ENCODE measurements at places on chromosomes 11 and 22.

- DNase-seq, result no peak
Measured at GRCh38 chr11:103384652-103385051, 275.4 kb downstream of the DYNC2H1 start.

- DNase-seq, result peak; percentile 49
Measured at GRCh38 chr11:102323542-102324251, 6.4 kb downstream of the BIRC3 start.

DNA sequence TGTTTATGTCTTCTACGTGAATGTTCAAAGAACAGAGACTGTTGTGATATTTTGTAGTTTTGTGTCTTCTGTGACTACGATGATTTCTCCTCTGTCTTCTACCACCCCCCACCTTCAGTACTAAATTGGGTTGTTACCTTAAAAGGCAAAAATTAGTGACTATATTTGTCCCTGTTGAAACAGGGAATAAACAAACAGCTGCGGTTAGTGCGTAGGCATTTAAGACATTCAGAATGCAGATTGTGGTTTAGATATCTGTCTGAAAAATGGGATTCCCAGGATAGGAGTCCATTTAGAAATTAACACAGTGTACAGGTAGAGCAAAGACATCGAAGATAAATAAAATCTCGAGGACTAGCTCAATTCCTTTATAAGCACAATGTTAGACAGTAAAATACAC is 15.6 kb upstream of the ARHGAP42 start:
- DNase-seq, result no peak

GRCh38 chr11:1647901-1648652 is 18.5 kb downstream of the KRTAP5-5 start:
- no peak for DNase-seq

DNA sequence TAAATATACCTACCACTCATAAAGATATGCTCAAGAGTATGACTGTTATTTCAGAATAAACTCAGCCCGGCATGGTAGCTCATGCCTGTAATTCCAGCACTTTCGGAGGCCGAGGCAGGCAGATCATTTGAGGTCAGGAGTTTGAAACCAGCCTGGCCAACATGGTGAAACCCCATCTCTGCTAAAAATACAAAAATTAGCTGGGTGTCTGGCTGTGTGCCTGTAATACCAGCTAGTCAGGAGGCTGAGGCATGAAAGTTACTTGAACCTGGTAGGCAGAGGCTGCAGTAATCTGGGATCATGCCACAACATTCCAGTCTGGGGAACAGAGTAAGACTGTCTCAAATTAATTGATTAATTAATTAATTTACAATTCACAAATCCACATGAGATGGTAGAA is 208.2 kb upstream of the PDGFD start:
- no peak for DNase-seq

DNA sequence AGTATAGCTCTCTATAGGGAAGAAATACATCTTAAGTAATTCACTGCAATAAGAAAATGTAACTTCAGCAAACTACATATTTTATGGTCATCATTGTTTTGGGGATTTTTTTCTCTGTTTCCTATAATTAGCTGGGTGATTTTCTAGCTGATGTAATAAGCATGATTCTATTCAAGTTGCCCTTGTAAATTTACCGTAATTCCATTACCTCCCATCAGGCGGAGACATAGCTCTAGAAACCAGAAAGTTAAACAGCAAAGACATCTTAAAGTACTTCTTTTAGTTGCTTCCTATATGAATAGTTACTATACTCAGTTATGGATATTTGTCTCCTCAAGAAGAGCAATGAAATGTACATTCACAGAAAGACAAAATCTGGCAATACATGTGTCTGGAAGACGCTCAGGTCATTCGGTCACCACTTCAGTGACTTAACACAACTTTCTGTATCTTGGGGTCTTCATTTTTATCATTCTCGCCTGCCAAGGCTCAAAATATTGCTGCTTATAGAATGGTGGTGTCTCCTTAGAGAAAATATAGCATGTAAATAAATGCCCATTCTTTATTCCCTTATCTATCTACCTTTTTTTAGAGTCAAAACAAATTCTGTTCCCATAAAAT is 239.9 kb upstream of the ZC3H12C start:
- peak; percentile 29 for DNase-seq

DNA sequence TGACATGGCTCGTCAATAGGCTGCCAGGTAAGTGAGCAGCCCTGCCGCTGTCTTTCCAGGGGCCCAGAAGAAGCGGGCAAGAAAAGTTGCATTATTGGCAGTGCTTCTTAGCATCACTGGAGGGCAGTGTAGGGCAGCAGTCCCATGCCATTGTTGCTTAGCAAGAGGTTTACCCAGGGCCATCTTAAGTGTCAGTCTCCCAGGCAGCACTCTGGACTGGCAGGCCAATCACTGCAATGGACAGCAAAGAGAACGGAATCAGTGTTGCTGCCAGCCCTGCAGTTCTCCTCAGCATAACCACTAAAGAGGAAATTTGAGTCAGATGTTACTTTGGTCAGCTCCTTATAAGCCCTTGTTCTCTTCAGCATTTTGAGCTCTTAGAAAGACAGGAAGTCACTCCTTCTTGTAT is 13.4 kb upstream of the GRK2 start:
- no peak for DNase-seq

- no peak for DNase-seq
Measured at GRCh38 chr11:74672332-74672955, 58.8 kb downstream of the CHRDL2 start.

- no peak for DNase-seq
Measured at GRCh38 chr11:68652683-68653156, 31.6 kb upstream of the GAL start.

- no peak for DNase-seq
Measured at GRCh38 chr11:66559866-66560676, 8.3 kb downstream of the CTSF start.

DNA sequence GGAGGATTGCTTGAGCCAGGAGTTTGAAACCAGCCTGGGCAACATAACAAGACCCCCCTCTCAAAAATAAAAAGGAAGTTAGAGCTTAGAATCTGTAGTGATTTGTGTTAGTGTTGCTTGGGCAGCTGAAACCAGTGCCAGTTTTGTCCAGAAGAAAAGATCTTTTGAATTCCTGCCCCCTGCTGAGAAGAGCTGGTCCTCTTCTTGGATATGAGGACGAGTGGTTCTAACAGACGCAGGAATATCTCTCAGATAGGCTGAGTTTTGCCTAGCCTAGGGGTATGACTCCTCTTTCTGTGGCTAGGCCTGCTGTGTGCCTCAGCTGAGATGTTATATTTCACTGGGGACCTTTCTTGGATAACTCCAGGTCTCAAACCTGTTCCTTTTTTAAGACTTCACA is 102.8 kb downstream of the STIM1 start:
- DNase-seq, result no peak

DNA sequence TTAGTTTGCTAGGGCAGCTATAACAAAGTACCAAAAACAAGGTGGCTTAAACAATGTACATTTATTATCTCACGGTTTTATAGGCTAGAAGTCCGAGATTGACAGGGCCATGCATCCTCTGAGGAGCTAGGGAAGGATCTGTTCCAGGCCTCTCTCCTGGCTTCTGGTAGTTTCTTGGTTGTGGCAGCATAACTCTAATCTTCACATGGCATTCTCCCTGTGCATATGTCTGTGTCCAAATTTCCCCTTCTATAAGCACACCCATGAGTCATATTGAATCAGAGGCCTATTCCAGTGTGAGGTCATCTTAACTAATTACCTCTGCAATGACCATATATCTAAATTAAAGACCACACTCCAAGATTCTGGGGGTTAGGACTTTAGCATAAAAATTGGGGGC is 31.3 kb upstream of the MMP13 start:
- DNase-seq, result peak; percentile 3

DNA sequence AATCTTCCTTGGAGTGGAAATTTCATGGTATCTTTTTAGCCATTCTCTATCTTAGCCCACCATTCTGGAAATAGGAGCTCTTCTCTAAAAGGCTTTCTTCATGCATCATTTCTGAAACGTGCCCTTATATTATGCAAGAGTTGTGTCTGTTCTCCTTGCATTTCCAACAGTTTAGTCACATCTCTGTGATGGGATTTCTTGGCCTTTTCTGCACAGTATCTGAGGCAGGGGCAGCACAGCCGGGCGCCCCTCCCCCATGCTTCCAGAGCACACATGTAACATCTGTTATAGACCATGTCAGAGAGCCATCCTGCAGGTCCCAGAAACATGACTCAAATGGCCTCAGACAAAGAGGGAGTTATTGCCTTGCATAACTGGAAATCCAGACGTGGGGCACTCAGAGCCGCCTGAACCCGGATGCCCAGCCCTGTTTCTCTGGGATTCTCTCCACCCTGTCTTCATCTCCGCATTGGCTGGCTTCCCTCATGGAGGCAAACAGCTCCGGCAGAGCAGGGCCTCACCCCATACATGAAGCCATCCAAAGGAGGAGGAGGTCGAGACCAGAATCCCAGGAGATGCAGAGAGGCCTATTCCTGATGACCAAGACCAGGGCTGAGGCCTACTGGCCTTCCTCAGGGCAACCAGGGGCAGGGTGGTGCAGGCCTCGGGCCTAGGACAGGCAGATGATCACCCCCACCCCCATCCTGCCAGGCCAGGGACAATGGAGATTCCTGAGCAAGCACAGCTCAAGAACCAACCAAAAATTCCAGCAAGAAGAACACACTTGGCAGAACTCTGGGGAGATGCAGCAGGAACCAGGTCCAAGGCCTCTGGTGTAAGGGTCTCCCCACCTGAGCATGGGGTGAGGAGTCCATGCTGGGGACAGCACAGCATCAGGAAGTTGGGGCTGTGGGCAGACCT is 61.3 kb downstream of the IGLL5 start:
- DNase-seq, result no peak

DNA sequence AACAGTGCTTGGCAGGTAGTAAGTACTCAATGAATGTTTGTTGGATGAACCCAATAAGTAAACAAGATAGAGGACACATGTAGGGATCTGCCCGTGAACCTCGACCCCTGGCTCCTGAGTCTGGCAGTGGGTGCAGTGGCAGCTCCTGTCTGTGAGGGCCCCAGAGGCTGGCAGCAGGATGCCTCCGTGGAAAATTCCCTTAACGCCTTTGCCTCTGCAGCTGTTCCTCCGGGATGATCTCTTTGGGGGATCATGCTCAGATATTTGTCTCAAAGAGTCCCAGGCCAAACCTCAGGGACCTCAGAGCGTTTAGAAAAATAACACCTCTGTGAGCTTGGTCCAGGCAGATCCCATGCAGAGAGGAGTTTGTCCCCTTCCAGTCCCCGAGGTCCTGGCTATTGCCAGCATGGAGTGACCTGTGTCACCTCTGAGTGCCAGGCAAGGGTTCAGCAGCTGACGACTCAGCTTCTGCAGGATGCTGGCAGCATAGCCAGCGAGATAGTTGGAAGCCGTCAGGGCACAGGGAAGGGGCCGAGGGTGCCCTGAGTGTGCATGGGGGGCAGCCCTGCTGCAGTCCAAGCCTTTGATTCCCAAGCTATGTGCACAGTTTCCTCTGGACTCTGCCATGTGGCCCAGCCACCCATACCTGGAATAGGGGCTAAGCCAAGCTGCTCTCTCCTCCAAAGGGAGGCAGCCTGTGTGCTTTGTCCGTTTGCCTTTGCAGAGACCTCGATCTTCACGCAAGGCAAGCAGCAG is 613 bp upstream of the MCHR1 start:
- no peak for DNase-seq

DNA sequence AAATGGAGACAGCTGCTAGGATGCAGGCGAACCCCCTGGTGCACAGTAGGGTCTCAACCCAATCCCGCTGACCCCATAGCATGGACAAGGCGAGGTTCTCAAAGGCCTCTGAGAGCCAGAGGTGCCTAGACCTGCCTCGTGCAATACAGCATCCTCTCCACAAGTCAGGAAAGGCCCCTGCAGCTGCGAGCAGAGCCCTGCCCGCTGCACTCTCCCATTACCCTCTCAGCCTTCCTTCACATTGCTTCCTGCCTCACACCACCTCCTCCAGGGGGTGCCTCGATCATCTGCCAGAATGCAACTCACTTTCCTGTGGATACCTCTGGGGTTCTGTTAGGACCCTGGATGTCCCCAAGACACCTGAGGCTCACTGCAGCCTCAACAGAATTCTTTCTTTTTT is 42.8 kb upstream of the TCF20 start:
- no peak for DNase-seq

GRCh38 chr22:26418620-26419019 is 10.4 kb upstream of the ASPHD2 start:
- DNase-seq, result no peak

GRCh38 chr22:47076758-47077157 is 314.3 kb downstream of the TBC1D22A start:
- no peak for DNase-seq

DNA sequence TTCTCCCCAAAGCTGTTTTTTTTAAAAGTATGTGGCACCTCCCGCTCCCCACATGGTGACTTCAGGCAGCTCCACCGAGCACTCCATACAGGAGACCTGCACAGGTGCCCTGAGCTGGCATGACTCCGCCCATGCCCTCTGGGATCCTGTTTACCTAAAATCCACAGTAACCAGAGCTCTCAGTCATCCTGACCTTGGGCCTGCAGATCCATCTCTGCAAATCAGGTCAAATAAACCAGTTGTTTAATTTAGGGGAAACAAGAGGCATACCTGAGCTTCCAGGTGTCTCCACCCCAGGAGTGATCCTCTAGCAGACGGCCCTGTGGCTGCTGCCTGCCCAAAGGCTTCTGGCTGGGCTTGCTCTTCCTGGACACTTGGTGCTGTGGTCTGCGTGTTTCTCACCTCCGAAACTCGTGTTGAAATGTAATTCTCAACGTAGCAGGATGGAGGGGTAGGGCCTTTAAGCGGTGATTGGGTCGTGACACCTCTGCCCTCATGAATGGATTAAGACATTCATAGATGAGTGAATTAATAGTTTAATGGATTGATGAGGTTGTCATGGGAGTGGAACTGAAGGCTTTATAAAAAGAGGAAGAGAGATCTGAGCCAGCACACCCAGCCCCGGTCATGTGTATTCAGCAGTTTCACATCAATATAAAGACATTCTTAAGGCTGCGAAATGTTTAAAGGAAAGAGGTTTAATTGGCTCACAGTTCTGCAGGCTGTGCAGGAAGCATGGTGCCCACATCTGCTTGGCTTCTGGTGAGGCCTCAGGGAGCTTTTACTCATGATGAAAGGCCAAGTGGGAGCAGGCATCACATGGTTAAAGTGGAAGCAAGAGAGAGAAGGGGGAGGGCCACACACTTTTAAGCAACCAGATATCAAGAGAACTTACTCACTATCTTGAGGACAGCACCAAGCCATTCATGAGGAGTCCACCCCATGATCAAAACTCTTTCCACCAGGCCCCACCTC is 34.1 kb downstream of the LINC01488 start:
- DNase-seq, result no peak

DNA sequence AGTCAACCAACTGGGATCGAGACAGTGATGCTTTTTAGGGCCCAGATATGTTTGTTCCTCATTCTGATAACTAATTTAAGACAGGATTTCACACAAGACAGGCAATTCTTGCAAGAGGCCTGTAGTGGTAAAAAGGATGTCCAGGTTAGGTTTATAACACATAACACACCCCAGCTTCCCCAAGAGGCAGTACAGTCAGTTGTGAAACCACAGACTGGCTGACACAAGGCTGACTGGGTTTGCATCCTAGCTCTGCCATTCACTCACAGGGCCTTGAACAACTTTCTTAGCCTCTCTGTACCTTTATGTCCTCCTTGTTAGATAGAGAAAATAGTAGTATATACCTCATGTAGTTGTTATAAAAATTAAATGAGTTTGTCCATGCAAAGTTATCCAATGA is 55.0 kb upstream of the PTH start:
- DNase-seq, result no peak

All from AG08395 (cell line).